Keratinocyte (primary cell): ENCODE measurements at places on chromosomes 12 and 14. TPM values are rescaled to one million over a fixed set of nuclear protein-coding genes. Genes with fewer than 3 reads are reported as not detected.

Gene FGF23
- not detected in 3 replicates for polyA plus RNA-seq

Gene MOAP1
- 13.7 to 17.8 TPM (median 17.2 TPM) in 3 replicates for polyA plus RNA-seq

Gene NPFF
- polyA plus RNA-seq, result not detected in 3 replicates

Gene SCN8A
- polyA plus RNA-seq, result 0.58 to 1.2 TPM (median 1.1 TPM) in 3 replicates

Gene NDUFB1
- 269 to 555 TPM (median 393 TPM) in 3 replicates for polyA plus RNA-seq

Gene PTCSC3
- not detected in 3 replicates for polyA plus RNA-seq

Gene ASPG
- polyA plus RNA-seq, result 0.02 to 0.40 TPM (median 0.10 TPM) in 3 replicates

Gene METTL17
- 51.3 to 63.5 TPM (median 61.9 TPM) in 3 replicates for polyA plus RNA-seq

Gene CCDC184
- polyA plus RNA-seq, result 0.19 to 0.51 TPM (median 0.21 TPM) in 3 replicates

Gene KCNA1
- polyA plus RNA-seq, result not detected in 3 replicates

Gene TSPAN9
- polyA plus RNA-seq, result 27.5 to 39.5 TPM (median 36.2 TPM) in 3 replicates

Gene TARBP2
- 21.0 to 30.3 TPM (median 28.4 TPM) in 3 replicates for polyA plus RNA-seq

Gene GDF3
- not detected in 3 replicates for polyA plus RNA-seq

Gene AKAP3
- polyA plus RNA-seq, result 0.72 to 0.95 TPM (median 0.88 TPM) in 3 replicates

Gene SYCP3
- 0.09 to 0.16 TPM (median 0.13 TPM) in 3 replicates for polyA plus RNA-seq

Gene SERPINA9
- polyA plus RNA-seq, result 0.05 TPM in 1 of 3 replicates, not detected in the others

Gene ZNF140
- 13.5 to 15.9 TPM (median 13.8 TPM) in 3 replicates for polyA plus RNA-seq

Gene KLRB1
- not detected in 3 replicates for polyA plus RNA-seq

Gene OVCH1
- 0.04 to 0.08 TPM in 2 of 3 replicates, not detected in the other for polyA plus RNA-seq

Gene TRIP11
- polyA plus RNA-seq, result 15.9 to 25.3 TPM (median 20.7 TPM) in 3 replicates

Gene CLEC4A
- 0.28 to 0.56 TPM (median 0.31 TPM) in 3 replicates for polyA plus RNA-seq

Gene C12orf75
- 114 to 160 TPM (median 123 TPM) in 3 replicates for polyA plus RNA-seq

Gene ZC2HC1C
- polyA plus RNA-seq, result 0.23 to 0.68 TPM (median 0.32 TPM) in 3 replicates

Gene GPR162
- 0.05 to 0.10 TPM (median 0.09 TPM) in 3 replicates for polyA plus RNA-seq

Gene TAPBPL
- polyA plus RNA-seq, result 4.2 to 6.0 TPM (median 4.8 TPM) in 3 replicates

Gene CCND2
- polyA plus RNA-seq, result 310 to 574 TPM (median 324 TPM) in 3 replicates

Gene DNM1L
- 64.8 to 115 TPM (median 89.5 TPM) in 3 replicates for polyA plus RNA-seq

Gene NINJ2
- 0.53 to 0.94 TPM (median 0.58 TPM) in 3 replicates for polyA plus RNA-seq

Gene C14orf180
- polyA plus RNA-seq, result not detected in 3 replicates

Gene VASH1
- 0.06 to 0.12 TPM (median 0.09 TPM) in 3 replicates for polyA plus RNA-seq

Gene SMCO2
- 0.22 to 0.70 TPM (median 0.49 TPM) in 3 replicates for polyA plus RNA-seq

Gene EXOC5
- 31.6 to 48.2 TPM (median 32.0 TPM) in 3 replicates for polyA plus RNA-seq

Gene TPH2
- polyA plus RNA-seq, result not detected in 3 replicates
